ENCODE measurements at places on chromosomes 4 and X.

DNA sequence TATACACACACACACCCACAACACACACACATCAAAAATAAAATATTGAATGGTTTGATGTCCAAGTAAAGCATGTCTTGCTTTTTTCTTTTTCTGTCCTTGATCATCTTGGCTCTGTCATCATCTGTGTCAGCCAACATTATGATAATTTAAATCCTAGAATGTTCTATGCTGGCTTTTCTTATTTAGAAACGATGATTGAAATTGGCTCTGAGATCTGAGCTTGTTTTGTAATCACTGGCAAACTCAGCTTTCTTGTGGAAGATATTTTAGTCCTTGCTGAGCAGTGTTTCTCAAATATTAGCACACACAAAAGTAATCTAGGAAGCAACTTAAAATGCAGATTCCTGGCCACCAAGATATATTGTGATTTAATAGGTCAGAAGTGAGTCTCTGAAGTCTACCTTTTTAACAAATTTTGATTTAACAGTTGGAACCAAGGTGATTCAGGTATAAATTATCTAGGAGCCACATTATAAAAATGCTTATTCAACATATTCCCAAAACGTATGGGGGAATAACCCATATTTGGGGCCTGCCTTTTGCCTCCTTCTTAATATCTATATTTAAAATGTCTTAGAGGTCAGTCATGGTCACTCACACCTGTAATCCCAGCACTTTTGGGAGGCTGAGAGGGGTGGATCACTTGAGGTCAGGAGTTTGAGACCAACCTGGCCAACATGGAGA is 24.0 kb upstream of the DSPP start:
- DNase-seq: no peak

- DNase-seq: no peak
Measured at GRCh38 chr4:56086073-56086541, 137.4 kb downstream of the CEP135 start.

GRCh38 chrX:17580539-17581152 is 156.6 kb upstream of the SCML1 start:
- no peak for DNase-seq

GRCh38 chr4:100461807-100462605 is 55.8 kb downstream of the EMCN start:
- DNase-seq: no peak

DNA sequence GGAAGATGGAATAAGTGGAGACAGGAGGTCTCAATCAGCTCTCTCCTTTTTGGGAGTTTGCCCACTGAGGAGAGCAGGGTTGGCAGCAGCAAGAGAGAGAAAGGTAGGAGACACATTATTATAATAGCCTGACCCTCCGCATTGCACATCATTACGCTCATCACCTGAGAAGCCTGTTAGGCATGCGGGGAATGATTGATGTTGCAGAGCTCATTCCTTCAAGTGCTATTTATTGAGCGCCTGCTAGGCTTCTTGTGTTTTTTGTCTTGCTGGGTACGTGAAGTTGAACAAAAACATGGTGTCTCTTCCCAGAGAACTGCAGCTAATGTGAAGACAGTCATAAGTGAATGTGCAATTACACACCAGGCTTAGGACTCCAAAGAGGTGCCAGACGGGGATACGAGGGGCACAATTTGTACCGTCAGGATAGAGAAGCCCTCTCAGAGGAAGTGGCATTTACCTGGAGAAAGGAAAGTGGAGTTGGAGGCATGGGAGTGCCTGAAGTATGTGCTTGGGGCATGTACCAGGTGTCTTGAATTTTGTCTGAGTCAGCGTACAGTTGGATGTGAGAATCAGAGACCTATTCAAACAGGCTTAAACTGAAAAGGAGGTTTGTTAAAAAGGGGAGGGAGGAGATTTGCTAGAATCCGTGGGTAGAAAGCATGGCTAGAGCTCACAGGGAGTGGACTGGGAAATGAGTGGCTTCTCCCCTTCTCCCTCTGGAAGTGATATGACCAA is 90.2 kb upstream of the SOD3 start:
- no peak for DNase-seq

- no peak for DNase-seq
Measured at GRCh38 chrX:44462850-44463249, 79.8 kb downstream of the FUNDC1 start.

DNA sequence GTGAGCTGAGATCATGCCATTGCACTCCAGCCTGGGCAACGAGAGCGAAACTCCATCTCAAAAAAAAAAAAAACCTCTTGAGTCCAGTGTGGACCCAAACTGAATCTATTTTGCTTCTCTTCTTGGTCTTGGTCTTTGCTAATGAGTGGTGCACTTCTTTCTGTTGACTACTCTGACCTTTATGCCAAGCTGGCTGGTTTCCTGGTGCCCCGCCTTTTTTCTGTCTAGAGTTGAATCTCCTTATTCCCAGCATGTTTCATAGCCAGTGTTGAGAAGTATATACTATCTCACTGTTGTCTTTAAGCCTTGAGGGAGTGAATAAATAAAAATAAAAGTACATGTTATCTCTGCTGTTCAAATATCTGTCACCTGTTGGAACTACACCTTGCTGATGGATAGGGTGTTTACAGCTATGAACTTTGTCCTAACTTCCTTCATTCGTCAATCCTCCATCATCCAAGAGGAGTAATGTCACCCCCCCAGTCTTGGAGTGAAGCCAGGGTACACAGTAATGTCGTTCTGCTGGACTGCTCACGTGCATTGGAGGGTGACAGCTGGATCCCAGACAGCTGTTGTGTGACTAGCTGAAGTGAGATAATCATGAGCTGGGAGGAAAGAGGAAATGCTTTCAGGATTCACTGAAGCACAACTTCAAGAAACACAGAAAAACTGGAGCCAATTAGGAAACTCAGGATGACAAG is 99.3 kb upstream of the PRKG2 start:
- no peak for DNase-seq

GRCh38 chr4:154478128-154478527 is 13.5 kb downstream of the DCHS2 start:
- no peak for DNase-seq

GRCh38 chr4:72828864-72829263 is 240.7 kb downstream of the COX18 start:
- DNase-seq: no peak

DNA sequence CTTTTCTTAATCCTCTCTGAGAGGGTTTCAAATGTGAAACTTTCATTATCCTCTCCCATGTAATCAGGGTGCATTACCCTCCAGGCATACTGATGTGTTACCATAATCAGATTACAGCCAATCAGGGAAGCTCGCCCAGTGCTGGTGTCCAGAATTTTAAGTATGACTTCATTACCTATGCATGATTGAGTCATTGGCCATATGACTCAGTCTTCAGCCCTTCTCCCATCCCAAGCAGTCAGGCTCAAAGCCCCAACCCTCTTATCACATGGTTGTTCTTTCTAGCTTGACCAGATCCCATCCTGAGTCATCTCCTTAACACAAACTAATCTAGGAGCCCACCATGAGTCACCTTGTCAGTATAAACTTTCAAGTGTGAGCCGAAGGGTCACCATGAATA is 1668.1 kb upstream of the AGA start:
- DNase-seq: no peak

GRCh38 chrX:139094671-139095592 is 383.4 kb upstream of the FGF13 start:
- no peak for DNase-seq

DNA sequence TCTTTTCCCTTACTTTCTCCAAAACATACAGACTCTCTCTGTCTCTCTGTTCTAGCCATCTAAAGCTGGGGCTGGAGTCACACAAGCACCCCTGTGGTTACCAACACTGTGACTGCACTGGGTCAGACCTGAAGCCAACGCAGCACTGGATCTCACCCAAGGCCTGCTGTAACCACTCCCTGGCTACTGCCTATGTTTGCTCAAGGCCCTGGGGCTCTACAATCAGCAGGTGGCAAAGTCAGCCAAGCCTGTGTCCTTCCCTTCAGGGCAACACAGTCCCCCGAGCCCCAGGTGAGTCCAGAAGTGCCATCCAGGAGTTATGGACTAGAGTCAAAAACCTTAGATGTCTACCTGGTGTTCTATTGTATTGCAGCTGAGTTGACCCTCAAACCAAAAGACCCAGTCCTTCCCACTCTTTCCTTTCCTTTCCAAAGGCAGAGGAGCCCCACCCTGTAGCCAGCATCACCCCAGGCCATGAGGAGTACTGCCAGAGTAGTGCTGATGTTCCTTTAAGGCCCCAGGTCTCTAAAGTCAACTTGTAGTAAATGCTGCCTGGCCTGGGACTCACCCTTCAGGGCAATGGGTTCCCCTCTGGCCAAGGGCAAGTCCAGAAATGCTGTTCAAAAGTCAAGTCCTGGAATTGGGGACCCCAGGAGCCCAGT is 58.8 kb upstream of the RAP2C start:
- DNase-seq: no peak

GRCh38 chr4:19562456-19562855 is 689.2 kb upstream of the SLIT2 start:
- no peak for DNase-seq
